A172 (cell line): ENCODE measurements at places on chromosomes 16 and 17. TPM values are rescaled to one million over a fixed set of nuclear protein-coding genes. Genes with fewer than 3 reads are reported as not detected.
A peak's percentile ranks its signal among the peaks of the same experiment; 100 is the strongest.

The NPTX1 gene
- 0.46 and 0.53 TPM in 2 replicates for total RNA-seq

The PIMREG gene
- total RNA-seq = 81.2 and 96.3 TPM in 2 replicates

The DHX58 gene
- total RNA-seq = 7.8 and 10.0 TPM in 2 replicates

The TPPP3 gene
- total RNA-seq = 0.31 TPM in 1 of 2 replicates, not detected in the other

The HYDIN gene
- total RNA-seq = 0.31 TPM in 1 of 2 replicates, not detected in the other

The C16orf87 gene
- total RNA-seq = 18.6 and 24.6 TPM in 2 replicates

The PRSS27 gene
- total RNA-seq = 1.4 and 2.6 TPM in 2 replicates

The ABCA5 gene
- 0.07 TPM in 1 of 2 replicates, not detected in the other for total RNA-seq

The PRAC2 gene
- total RNA-seq = not detected in 2 replicates

The CDH13 gene
- total RNA-seq = 99.0 and 158 TPM in 2 replicates

The TMEM114 gene
- not detected in 2 replicates for total RNA-seq

The PMFBP1 gene
- 1.7 and 1.8 TPM in 2 replicates for total RNA-seq

The MYO18A gene
- 35.8 and 43.9 TPM in 2 replicates for total RNA-seq

The TEKT5 gene
- not detected in 2 replicates for total RNA-seq

The CCL17 gene
- total RNA-seq = 3.4 and 14.2 TPM in 2 replicates

The KRT33A gene
- not detected in 2 replicates for total RNA-seq

GRCh38 chr16:14371778-14372431 lies 258.2 kb downstream of the PARN start:
- no peak for DNase-seq

DNA sequence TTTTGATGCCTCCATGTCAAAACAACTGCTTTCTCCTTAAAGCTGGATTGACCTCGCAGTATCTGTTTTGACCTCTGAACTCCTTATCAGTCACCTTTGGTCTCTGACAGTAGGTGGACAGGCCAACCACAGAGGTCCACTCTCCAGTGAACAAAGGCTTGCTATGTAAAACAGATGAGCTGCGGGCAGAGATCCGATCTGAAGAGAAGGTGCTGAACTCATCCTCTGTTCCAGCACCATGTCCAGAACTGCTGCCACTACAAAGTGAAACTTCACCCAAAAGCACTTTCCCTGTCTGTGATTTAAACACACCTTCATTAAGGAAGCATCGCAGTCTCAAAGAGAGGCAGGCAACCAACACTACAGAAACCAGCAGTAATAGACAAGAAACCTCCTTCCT lies 117.3 kb upstream of the CORO6 start:
- no peak for DNase-seq

- DNase-seq = no peak
Measured at GRCh38 chr16:9965079-9965478, 217.1 kb downstream of the GRIN2A start.

DNA sequence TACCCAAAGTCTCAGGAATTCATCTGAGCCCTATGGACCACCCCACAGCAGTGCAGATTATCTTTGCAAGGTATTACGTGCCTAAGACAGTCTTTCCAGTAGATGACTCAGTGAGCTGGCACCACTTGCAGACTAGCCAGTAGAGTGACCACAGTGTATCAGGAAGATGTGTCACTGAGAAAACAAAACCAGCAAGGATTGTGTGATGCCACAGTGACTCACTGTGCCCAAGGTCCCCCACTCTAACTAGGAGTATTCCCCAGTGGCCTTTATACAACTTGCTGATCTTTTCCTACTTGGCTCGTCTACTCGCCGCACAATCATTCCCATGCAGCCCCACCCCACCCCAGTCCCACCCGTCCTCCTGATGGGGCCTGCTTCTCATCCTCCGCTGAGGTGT lies 26.8 kb upstream of the PRKCA start:
- DNase-seq = peak; percentile 99

GRCh38 chr17:39663340-39663687 lies 1.8 kb upstream of the TCAP start:
- no peak for DNase-seq

DNA sequence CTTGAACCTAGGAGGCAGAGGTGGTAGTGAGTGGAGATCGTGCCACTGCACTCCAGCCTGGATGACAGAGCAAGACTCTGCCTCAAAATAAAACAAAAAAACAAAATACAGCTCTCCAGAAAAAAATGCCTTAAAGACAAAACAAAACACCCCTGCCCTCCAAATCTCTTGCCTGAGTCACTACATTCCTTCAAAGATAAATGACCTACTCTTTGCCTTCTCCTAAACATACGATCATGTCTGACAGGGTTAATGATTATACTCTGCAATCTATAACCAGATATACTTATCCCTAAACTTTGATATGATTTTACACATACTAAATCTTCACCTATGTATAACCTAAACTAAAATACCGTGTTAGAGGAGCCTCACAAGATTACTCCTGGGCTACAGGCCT lies 1.4 kb upstream of the SETD6 start:
- DNase-seq = no peak

GRCh38 chr17:82751171-82751570 lies 694 bp upstream of the TBCD start:
- DNase-seq = no peak

DNA sequence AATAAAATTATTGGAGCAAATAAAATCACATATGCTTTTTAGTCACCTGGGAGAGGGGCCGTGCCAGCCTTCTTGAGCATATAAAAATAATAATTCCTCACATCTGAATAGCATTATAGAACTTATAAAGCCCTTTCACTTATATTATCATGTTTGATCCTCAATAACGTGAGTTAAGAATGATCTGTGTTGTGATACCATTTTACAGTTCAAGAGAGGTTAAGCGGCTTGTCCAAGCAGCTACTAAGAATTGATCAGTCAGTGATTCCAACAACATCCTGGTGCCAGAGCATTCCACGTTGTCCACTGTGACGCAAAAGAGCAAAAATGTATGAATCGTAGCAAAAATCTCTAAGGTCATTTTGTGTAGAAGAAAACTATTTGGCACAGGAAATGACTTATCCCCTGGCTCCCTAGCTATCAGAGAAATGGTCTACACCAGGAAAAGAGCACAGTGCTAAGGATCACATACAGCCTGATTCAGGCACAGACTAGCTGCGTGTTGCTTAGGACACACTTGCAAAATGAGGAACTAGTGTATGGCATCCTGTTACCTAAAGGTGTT lies 33.0 kb downstream of the ANKFN1 start:
- peak; percentile 57 for DNase-seq

- DNase-seq = no peak
Measured at GRCh38 chr16:86030116-86030515, 131.2 kb downstream of the IRF8 start.

DNA sequence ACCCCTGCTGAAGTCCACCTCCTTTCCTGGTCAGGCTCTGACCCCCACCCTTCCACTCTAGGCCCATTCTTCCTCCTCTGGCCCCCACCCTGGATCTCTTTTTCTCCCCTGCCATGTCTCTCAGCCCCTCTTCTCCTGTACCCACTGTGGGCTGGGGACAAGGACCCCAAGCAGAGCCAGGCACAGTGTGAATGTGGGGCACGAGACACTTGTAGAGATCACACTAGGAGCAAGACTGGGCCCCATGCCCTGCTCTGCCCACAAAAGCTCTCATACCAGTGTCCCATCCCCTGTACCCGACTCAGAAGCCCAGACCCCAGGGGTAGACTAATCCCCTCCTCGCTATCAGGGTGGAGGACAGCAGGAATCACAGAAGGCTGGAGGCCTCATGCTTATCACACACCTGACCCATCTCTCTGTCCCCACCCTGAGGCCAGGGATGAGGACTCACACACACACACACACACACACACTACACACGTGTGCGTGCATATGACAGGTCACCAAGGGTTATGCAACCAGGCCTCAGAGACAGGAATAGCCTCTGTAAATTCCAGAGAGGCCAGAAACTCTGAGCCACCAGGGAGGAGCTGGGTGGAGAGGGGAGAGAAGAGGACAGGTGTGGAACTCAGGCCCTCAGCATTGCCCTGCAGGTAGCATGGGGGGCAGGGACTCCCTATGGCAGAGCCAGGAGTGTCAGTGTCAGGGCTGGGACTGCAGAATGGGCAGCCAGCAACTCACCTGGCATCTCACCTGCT lies 21.1 kb downstream of the ARHGAP27 start:
- DNase-seq = no peak

- DNase-seq = no peak
Measured at GRCh38 chr17:46123607-46124006, 69.6 kb downstream of the KANSL1 start.

- no peak for DNase-seq
Measured at GRCh38 chr17:73419881-73420280, 108.1 kb upstream of the CDC42EP4 start.

DNA sequence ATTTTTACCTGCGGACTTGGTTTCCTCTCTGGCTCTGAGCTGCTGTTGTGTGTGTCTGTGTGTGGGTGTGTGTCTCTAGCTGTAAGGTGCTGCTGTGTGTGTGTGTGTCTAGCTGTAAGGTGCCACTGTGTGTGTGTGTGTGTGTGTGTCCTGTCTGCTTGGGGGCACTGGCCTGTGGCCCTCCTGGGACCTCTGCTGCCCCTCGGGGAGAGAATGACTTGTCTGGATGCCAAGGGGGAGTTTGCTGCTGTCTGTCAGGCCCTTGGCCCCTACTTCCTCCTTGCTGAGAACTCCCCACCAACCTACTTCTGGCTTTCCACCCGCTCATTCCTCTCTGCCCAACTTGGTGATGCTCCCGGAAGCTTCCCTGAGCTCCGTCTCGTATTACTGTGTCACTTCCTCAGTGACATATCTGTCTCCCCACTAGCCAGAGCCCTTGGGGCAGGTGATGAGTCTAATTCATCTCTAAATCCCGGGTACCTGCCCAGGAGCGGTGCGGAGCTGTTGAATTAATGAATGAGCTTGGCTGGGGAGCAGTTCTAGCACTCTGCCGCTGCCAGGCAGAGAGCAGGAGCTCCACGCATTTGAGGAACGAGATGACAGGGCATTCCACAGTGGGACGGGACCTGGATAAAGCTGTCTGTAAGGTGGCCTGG lies 3.5 kb upstream of the LASP1NB start:
- DNase-seq = no peak

DNA sequence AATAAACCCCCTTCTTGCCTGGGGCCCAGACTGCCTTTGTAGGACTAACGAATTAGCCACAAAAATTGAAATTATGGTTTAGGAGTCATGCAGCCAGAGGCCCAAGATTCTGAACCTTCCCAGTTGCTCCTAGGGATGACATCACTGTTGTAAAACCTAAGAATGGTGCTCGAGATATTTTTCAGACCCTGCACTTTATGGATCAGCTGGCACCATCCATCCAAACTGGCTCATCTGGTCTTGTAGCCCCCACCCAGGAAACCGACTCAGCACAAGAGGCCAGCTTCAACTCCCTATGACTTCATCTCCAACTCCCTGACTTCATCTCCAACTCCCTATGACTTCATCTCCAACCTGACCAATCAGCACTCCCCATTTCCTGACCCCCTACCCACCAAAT lies 10.9 kb upstream of the EVPL start:
- DNase-seq = no peak

DNA sequence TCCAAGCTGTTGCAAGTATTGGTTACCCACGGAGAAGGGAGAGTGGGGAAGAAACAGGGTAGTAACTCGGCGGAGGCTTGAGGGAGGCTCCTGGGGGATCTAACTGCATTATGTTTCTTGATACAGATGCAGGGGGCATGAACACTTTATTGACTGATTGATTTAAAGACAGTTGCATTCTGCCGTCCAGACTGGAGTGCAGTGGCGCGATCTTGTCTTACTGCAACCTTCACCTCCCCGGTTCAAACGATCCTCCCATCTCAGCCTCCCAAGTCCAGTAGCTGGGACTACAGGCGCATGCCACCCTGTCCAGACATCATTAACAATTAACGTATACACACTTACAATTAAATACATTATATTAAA lies 15.1 kb upstream of the ERN2 start:
- no peak for DNase-seq

- no peak for DNase-seq
Measured at GRCh38 chr17:82593590-82594087, 54.6 kb downstream of the WDR45B start.
